ENCODE measurements at places on chromosomes 1 and 21. TPM values are rescaled to one million over a fixed set of nuclear protein-coding genes. Genes with fewer than 3 reads are reported as not detected.

The GPR52 gene
- total RNA-seq = 1.6 TPM

GRCh38 chr1:216841165-216841564, 117.9 kb upstream of the ESRRG start:
- DNase-seq = no peak

DNA sequence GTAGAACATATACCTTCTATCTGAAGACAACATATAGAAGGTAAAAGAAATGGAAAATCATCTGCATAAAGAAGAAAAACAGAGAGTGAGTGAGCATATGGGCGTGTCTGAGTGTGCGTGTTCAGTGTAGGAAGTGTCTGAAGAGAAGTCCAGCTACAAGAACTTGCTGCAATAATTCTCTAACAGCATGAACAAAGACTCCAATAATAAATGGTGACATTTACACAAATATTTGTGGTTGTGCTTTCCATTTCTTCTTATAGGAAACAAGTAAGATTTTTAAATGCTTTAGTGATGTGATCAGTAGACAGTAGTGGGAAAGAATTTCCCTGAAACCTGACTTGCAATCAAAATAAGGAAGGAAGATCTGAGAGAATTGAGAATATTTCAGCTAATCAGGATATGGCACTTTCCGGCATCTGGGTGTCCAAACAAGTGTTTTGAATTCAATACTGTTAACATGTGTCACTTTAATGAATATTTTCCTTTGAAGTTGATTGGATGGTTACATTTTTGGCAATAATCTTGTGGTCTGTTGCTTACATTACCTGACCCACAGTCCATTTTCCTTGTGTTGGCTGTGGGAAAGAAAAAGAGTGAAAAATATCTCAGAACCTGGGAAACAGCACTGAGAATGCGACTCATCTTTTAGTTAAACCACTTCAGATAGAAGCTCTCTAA, 154.0 kb downstream of the TGFB2 start:
- peak; percentile 17 for DNase-seq

The ACAP3 gene
- 56.0 TPM for total RNA-seq

- DNase-seq = peak; percentile 33
These were observed 20.5 kb upstream of the CNN3 start for GRCh38 chr1:94947437-94947836.

GRCh38 chr1:181216591-181216994, 128.1 kb downstream of the IER5 start:
- DNase-seq = no peak

- DNase-seq = no peak
These were observed 15.8 kb downstream of the CDA start for GRCh38 chr1:20604678-20605077.
